Effector CD8-positive, alpha-beta T cell (primary cell): ENCODE measurements at places on chromosomes 6 and 20.
A peak's percentile ranks its signal among the peaks of the same experiment; 100 is the strongest.

GRCh38 chr6:132487762-132488161, 25.2 kb downstream of the STX7 start:
- no peak for DNase-seq

GRCh38 chr6:168411793-168412192, 29.2 kb upstream of the SMOC2 start:
- no peak for DNase-seq

DNA sequence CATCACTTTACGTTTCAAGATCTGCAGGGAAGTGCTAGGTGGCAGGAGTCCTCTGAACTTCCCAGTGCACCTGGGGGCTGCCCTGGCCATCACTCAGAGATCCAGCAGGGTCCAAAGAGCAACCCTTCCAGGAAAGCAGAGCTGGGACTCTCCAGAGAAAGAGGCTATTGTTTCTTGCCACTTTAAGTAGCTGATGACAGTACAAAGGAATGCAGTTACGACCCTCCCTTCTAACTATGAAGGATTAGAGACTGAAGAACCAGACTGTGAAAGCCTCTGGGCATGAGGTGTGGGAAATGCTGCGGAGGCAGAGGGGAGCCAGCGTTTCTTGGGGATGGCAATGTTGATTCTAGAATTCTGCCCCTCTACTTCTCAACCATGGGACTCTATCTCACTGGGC, 189.1 kb upstream of the SUPT3H start:
- no peak for DNase-seq

GRCh38 chr6:139539852-139540251, 165.4 kb upstream of the CITED2 start:
- no peak for DNase-seq

GRCh38 chr20:38412877-38413577, 22.1 kb downstream of the SNHG17 start:
- DNase-seq = no peak

DNA sequence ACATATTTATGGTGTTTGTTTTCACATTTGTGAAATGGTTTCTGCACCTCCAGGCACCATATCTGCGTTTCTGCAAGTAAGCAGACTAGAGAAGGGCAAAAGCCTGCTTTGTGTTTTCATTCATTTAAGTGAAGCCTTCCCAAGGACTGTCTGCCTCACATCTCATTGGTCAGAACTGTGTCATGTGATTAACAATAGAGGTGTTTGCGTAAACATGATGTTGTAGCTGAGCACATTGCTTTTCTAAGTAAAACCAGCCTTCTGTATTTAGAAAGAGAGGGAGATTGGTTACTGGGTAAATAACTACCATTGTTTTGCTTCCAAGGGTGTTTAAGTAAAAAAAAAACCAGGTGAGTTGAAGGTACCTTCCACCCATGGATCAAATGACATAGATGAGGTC, 39.7 kb downstream of the SH3BGRL2 start:
- no peak for DNase-seq

GRCh38 chr6:111356551-111356950, 126.5 kb downstream of the REV3L start:
- DNase-seq = no peak

- peak; percentile 52 for DNase-seq
Observed at GRCh38 chr6:26156850-26157250, 69.6 kb downstream of the HFE start.

DNA sequence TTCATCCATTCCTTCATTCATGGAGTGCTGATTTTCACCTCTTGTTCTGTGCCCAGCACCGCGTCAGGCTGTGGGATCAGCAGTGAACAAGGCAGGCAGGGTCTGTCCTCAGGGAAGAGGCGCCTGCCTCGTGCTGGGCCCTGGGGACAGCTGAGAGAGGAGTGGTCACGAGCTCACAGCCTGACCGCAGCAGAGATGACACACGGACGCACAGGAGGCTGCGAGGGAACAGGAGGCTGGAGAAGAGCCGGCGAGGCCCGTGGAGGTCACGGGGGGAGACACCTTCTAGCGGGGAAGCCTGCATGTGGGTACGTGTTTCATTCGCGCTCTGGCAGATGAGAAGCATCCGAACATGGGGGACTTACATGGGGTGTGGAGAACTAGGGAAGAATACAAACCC, 27.5 kb downstream of the PXDC1 start:
- no peak for DNase-seq

DNA sequence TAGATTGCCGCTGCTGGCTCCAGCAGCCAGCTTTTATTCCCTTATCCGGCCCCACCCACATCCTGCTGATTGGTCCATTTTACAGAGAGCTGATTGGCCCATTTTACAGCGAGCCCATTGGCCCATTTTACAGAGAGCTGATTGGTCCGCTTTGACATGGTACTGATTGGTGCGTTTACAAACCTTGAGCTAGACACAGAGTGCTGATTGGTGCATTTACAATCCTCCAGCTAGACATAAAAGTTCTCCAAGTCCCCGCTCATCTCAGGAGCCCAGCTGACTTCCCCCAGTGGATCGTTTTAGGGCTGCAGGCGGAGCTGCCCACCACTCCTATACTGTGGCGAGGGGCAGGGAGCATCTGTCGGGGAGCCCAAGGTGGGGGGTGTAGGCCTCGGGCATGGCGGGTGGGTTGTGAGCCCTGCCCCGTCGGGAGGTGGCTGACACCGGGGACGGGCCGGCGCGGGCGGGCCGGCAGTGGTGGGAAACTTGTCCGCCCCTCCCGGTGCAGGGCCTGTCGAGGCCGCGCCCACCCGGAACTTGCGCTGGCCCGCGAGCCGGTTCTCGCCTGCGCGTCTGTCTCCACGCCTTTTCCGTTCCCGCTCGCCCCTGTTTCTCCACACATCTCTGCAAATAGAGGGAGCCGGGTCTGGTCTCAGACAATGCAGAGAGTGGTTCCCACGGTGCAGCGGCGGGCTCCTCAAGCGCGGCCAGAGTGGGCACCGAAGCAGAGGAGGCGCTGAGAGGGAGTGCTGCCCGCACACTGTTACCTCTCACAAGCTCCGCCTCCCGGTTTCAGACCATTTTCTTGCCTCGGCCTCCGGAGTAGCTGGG, 86.1 kb upstream of the STMND1 start:
- no peak for DNase-seq

- DNase-seq = no peak
Observed at GRCh38 chr6:7819431-7820015, 91.1 kb downstream of the TXNDC5 start.

GRCh38 chr20:17320456-17320855, 93.6 kb downstream of the PCSK2 start:
- no peak for DNase-seq

GRCh38 chr6:5501837-5502236, 240.5 kb downstream of the FARS2 start:
- DNase-seq = no peak

DNA sequence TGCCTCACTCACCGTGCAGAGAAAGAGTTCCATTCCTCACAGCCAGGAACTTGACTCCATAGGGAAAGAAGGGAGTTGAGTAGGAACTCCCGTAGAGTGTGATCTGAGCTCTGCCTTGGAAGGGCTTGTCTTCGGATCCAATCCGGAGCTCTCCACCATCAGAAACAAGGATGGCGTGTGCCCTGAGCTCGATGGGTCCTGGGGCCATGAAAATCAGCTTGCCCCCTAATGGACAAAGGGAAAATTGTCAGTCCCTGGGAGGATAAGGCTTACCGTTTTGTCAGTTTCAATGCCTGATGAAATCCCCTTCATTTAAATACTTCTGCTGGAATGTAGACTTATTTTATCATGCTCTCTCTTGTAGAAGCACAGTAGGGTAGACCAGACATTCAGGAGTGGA, 153.3 kb downstream of the PKHD1 start:
- no peak for DNase-seq

- no peak for DNase-seq
Observed at GRCh38 chr6:119055069-119055468, 23.4 kb downstream of the FAM184A start.

DNA sequence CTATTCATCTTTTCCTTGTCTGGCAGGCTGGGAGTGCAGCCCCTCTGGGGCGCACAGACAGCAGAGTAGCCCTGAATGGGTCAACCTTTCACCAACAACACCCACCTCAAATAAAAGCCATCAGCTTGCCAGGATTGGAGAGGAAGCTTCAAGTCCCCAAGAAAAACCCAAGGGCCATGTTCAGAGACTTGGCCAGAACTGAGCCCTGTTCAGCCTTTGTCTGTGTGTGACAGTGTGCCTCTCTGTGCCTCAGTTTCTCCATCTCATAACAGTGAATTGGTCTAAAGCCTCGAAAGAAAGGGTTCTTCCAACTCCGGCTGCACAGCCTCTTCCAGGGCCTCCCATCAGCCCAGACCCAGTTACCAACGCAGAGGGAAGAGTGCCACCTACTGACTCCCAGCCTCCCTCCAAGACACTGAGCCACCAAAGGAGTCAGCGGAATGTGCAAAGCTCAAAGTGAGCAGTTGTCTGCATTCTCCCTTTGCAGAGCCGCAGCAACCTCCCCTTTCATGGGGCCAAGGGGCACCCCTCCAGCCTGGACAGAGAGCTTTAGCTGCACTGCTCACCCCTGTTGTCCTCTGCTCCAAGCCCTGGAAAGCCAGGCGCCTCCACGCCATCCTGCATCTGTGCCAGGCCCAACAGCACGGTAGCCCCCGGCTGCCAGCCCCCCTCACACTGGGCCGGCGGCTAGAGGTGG, 82.7 kb upstream of the TOP1 start:
- DNase-seq = no peak

DNA sequence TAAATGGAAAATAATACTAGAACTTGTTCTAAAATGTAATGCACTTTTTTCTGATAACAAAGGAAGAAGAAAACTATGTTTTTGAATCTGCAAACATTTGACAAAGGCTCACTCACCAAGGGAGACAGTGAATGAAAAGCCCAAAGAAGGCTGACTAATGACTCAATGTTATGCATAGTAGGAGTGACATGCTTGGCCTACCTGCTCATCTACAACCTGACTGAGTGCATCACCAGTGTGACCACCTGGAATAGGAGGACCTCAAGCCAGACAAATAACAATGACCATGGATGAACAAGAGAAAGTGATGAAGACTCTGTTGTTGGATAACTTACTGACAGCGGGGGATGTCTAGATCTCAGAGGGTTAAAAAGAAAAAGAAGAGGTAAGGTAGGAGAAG, 157.2 kb downstream of the SIM1 start:
- no peak for DNase-seq

DNA sequence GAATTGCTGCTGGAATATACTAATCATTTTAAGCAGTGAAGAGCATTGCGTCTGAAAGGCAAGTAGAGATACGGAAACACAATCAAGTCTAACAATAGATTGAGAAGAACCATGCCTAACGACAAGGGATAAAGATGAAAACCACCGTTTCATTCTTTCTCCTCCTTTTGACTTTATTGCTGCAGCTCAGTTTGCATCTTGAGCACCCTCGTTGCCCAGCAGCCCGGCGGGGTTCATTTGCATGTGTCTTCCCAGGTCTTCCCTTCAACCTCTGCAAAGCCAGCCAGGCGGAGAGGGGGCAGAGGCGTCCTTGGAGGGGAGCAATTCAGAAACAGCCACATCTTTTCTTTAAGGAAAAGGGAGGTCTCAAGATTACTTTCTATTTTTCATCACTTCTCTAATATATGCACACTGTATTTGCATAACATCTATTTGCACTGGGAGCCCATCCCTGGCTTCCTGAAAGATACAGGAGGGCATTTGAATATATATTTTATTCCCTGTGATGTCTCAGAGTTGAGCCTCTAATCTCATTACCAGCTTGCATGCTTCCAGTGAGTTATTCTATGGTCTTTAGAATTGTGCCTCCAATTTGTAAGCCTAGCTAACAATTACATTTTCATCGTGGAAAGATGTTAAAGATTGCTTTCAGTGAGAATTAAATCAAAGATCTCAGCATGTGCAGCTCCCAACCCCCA, 18.7 kb upstream of the PXDC1 start:
- DNase-seq = no peak

- no peak for DNase-seq
Observed at GRCh38 chr20:50632236-50632635, 59.1 kb downstream of the RIPOR3 start.

- no peak for DNase-seq
Observed at GRCh38 chr6:56243518-56244070, 3.8 kb downstream of the COL21A1 start.

DNA sequence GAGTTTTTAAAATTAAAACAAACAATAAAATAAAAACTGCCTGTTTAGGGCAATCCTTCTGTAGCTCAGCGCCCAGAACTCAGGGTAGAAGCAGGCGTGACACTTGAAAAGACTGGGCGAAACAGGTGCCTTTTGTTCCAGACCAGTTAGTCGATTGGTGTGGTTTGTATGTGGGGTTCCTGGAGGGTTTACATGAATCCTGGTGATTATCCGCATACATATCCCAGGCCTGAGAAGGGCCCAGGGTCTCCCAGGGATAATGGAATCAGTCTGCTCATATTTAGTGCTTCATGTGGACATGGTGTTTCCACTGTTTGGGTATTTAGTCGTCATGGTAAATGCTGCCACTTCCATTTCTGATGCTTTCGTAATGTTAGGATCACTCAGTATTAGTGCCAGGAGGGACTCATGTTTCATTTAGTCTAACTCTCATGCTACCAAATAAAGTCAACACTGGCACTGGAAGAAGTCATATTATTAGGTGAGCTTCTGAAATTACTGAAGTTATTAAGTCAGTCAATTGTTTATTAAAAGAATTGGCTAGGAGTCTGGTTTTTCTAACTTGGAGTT, 116.5 kb downstream of the SAMD5 start:
- no peak for DNase-seq

DNA sequence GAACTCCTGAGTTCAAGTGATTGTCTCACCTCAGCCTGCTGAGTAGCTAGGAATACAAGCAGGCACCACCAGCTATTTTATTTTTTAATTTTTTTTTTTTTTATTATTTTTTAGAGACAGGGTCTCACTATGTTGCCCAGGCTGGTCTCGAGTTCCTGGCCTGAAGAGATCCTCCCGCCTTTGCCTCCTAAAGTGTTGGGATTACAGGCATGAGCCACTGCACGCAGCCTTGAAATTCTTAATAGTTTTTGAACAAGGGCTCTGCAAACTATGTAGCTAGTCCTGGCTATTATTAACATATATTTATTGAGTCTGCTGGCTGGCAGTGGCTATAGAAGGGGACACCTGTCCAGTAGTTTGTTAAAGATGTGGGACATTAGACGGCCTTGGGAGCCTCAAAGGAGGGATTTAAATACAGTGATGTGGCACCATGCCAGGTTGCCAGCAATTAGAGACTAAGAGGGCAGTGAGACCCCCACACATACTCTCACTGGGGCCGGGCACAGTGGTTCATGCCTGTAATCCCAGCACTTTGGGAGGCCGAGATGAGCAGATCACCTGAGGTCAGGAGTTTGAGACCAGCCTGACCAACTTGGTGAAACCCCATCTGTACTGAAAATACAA, 21.1 kb upstream of the TAF8 start:
- DNase-seq = no peak

DNA sequence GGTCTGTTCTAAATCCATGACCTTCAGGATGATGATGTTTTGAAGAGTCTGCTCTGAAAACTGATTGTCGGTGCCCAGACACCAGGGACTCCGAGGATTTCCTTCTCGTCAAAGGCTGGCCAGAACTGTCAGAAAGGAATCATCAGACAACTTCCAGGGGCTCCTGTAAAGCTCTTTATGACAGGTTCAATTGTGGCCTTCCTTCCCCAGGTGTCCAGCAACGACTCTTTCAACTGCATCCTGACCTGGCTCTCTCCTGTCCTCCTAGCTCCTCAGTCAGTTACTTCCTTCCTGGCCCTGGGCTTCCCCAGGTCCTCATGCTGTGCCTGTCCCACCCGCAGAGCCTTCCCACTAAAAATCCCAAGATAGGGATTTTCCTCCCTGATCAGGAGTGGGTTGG, 279.9 kb upstream of the RNF24 start:
- DNase-seq = no peak
